Stimulated activated CD8-positive, alpha-beta memory T cell treated with anti-CD3 and anti-CD28 coated beads, Interleukin-15, amount 100 ng/mL, for 4 hours (primary cell): ENCODE measurements at places on chromosomes 2 and 18.

GRCh38 chr18:9434122-9434701 is 41.1 kb upstream of the RALBP1 start:
- no peak for DNase-seq

- DNase-seq = no peak
Measured at GRCh38 chr2:174681099-174682006, 82.9 kb downstream of the CHRNA1 start.

GRCh38 chr2:232038881-232039485 is 77.5 kb downstream of the DIS3L2 start:
- DNase-seq = no peak

- no peak for DNase-seq
Measured at GRCh38 chr2:232592772-232593395, 40.5 kb upstream of the EFHD1 start.

GRCh38 chr2:151239624-151240023 is 22.0 kb downstream of the RBM43 start:
- no peak for DNase-seq

GRCh38 chr18:40250236-40250635 is 1704.8 kb upstream of the PIK3C3 start:
- no peak for DNase-seq

- DNase-seq = no peak
Measured at GRCh38 chr2:225668606-225669266, 269.2 kb downstream of the NYAP2 start.

DNA sequence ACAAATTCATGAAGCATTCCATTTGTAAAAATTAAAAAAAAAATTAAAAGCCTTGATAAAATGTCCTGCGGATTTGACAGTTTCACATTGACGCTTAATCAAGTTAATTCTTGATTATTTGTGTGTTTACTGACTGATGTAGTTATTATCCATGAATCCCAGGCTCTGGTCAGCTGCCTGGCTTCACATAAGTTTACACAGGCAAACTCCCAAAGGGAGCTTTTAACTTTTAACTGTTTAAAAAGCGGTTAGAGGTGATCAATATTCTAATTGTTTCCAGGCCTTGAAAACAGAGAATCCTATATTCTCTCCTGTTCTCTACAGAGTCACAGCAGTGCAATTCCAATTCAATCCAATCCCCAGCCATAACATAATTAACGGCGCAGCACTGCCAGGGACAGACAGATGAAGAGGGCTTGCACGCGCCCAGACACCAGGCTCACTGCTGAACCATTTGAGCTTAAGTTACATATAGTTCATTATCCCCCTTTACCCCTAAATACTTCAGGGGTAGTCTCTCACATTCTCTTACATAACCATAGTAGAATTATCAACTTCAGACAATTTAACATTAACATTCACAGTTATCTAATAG is 47.5 kb downstream of the ATP8B1 start:
- no peak for DNase-seq

GRCh38 chr2:150129921-150130575 is 357.4 kb downstream of the RND3 start:
- no peak for DNase-seq

DNA sequence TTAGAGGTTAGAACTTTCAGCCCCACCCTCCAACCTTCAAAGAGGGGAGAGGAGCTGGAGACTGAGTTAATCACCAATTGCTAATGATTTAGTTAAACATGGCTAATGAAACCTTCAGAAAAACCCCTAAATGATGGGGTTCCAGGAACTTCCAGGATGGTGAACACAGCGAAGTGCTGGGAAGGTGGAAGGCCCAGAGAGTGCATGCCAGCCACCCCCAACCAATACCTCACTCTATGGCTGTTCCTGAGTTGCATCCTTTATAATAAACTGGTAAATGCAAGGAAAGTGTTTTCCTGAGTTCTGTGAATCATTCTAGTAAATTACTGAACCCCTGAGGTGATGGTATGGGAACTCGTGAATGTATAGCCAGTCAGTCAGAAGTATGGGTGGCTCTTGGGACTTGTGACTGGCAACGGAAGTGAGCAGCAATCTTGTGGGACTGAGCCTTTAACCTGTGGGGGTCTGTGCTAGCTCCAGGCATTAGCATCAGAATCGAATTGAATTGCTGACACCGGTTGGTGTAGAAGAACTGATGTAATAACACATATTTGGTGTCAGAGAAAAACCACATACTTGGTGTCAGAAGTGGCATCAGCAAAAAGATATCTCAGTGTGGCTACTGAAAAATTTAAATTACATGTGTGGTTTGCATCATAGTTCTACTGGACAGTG is 37.4 kb downstream of the NPHP1 start:
- DNase-seq = no peak

- no peak for DNase-seq
Measured at GRCh38 chr2:196404276-196404675, 232.9 kb upstream of the STK17B start.

DNA sequence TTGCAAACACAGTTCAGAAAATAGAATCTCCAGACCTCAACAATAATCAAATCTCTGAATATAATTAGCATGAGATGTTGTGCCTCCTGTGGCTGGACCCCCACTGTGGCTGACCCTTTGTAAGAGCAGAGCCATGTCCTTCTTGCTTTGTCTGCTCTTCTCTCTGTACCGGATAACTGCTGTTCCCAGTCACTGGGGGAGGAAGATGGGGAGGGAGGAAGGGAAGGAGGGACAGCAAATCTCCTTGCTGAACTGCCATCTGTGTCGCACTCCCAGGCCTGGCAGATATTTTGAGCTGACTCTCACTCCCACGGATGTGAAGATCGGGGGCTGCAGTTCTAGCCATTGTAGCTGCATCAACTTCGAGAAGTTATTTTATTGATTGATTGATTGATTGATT is 319.0 kb upstream of the CXCR4 start:
- no peak for DNase-seq

GRCh38 chr2:189570570-189571031 is 10.0 kb downstream of the SLC40A1 start:
- no peak for DNase-seq

DNA sequence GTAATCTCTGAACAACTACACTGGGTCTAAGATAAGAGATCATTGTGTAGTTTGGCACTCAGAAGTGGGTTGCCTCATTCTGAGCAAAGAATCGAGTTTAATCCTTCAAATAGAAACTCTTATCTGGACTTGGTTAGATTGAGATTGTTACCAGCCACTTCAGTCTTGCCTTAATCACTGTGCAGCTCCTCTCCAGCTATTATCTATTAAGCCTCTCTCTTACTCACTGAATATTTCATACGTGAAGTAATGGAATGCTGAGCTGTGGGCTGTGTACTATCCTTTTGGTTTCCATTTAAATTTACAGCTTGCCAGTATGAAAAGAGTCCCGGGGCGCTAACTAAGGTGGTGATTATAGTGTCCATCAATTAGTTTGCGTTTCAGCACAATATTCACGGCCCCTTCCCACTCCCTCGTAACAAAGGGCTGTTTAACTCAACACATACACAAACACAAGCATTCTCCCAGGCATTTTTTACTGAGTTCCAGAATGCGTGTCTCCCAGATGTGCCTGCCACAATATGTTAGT is 65.7 kb upstream of the NCKAP5 start:
- no peak for DNase-seq
